Renal cortical epithelial cell (primary cell): ENCODE measurements at places on chromosomes 5 and 9. TPM values are rescaled to one million over a fixed set of nuclear protein-coding genes. Genes with fewer than 3 reads are reported as not detected.

GNAQ gene
- 41.7 and 65.6 TPM in 2 replicates for total RNA-seq

THBS4 gene
- 0.55 and 0.87 TPM in 2 replicates for total RNA-seq

ARHGEF28 gene
- total RNA-seq, result 74.5 and 112 TPM in 2 replicates

PAX5 gene
- not detected in 2 replicates for total RNA-seq

DNAJC21 gene
- total RNA-seq, result 24.8 and 47.9 TPM in 2 replicates

TOR1B gene
- 25.6 and 25.9 TPM in 2 replicates for total RNA-seq

OXCT1 gene
- total RNA-seq, result 20.5 and 23.5 TPM in 2 replicates

TRIM23 gene
- total RNA-seq, result 13.2 and 23.9 TPM in 2 replicates

PCDHGA3 gene
- total RNA-seq, result 0.17 and 1.0 TPM in 2 replicates

NACC2 gene
- total RNA-seq, result 22.9 and 62.0 TPM in 2 replicates

DNA sequence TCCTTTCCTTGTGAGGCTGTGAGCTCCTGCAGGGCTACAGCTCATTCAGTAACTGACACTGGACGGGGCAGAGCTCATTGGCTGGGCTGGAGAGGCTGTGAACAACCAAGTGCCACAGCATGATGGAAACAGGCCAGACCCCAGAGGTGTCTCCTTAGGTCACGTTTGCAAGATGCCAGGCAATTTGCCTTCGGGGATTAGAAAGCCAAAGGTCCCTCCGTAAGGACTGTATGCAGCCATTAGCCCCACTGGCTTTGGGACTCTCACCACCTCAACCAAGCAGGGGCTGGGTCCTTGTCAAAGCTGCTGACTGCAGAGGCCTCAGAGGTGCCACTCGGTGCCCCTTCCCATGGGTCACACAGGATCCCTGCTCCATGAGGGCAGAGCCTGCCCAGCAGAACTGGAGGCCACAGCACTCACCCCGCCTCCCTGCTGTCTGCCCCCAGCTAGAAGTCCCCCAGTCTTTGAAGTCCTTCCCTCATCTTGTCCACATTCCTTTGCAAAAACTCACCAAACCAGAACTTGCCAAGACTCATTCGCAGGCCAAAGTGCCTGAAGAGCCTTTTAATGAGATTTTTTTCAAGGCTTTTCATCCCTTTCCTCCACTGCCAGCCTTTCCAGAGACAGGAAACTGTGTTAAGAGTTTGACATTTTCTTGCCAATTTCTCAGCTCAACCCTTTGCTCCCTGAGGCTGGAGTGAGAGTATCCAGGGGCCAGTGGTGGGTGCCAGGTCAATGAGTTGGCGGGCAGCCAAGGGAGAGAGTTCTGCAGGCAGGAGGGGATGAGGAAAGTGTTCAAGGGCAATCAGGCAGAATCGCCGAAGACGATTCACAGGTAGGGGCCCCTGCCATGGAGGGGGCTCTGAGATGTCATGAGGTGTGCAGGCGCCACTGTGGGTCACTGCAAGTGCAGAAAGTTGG is 39.7 kb upstream of the SLC25A51 start:
- peak; percentile 94 for DNase-seq

DNA sequence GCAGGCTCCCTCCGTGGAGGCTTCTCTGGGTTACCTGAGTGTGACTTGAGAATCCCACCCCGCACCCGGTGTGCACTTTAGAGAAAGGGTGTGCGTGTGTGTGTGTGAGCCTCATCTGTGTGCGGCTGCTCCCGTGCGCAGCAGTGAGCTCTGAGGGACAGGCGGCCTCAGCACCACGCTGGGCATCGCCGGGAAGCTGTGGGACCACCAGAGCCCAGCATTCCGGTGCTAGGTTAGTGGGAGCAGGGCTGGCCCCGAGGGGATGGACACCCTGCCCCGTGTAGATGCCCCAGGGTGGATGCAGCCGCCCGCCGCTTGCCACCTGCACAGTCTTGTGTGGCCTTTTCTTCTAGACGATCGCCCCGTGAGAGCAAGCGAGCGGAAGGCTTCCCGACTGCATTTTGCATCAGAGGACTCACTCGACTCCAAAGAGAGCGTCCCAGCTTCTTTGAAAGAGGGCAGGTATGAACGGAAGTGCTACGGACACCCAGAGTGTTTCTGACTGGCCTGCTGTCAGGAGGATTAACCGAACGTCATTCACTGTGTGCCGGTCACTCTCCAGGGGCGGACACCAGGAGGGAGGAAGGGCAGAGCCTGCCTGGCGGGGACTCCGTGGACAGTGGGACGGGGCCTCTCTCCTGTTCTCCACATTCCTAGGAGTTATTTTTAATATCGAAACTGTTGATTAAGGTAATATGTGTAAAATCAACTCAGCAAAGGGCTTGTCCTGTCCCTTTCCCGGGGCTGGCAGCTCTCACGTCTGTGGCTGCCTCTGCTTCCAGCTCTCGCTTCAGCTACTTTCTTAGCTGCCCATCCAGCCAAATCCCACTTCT is 12.2 kb downstream of the CEP72 start:
- no peak for DNase-seq

DNA sequence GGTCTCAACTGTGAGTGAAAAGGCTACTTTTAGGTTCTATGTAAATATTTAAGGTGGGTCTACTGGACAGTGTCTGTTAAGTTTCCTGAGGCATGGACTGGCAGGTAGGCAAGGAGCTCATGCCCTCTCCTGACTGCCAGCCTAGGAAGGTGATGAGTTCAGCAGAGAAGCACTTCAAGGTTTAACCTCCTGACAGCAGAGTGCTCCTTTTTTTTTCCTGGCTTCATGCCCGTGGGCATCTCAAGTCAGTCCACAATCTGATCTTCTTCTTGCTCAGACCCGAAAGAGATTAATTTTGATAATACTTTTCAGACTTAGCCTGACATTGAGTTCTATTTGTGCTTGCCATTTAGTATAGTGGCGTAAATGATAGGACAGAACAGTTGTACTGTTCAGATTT is 241.9 kb upstream of the NREP start:
- DNase-seq, result no peak

- DNase-seq, result no peak
Measured at GRCh38 chr9:134178768-134179551, 14.6 kb upstream of the RNU6ATAC start.

- DNase-seq, result no peak
Measured at GRCh38 chr5:120258123-120258522, 206.0 kb upstream of the PRR16 start.

- DNase-seq, result peak; percentile 22
Measured at GRCh38 chr5:39148983-39149534, 70.3 kb downstream of the FYB1 start.

- DNase-seq, result no peak
Measured at GRCh38 chr5:143186623-143187022, 216.9 kb downstream of the NR3C1 start.

- DNase-seq, result peak; percentile 35
Measured at GRCh38 chr5:149546974-149547373, 4.3 kb downstream of the CSNK1A1 start.

GRCh38 chr5:18393565-18394442 is 759.5 kb downstream of the TAF11L14 start:
- peak; percentile 36 for DNase-seq

DNA sequence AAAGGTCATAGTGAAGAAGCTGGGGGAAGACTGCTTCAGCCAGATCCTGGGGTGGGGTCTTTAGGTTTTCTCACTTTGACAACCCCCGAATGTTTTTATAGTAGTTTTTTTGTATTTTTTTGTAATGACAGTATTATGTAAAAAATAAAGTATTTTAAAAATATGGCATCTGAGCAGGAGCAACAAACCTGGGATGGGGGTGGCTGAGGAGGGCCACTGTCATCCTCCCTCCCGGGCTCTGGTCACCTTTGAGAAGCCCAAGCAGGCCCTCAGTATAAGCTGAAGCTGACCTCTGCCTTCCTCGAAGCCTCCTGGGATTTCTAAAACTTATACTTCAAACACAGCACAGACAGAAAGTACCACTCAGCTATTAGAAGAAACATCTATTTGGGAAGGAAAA is 8.7 kb downstream of the DNAJB5 start:
- no peak for DNase-seq

GRCh38 chr5:58380655-58381054 is 79.2 kb downstream of the PLK2 start:
- DNase-seq, result no peak

- peak; percentile 42 for DNase-seq
Measured at GRCh38 chr5:52867809-52868208, 80.1 kb downstream of the ITGA1 start.

DNA sequence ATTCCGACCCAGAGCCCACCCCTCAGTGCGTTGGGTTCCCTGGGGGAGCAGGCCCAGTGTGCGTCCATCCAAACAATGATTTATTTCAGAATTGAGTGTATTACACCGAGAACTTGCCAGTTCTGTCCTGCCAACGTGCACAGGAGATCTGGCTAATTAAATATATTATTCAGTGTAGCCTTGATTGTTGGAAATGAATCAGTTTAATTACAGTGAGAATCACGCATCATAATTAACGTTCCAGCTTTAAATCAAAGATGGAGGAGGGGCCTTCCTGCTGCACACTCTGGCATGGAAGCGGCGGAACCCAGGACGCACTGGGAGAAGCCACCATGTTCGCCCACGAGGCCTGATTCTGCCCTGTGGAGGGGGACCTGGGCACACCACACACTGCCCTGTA is 30.7 kb upstream of the TMEM250 start:
- DNase-seq, result no peak

GRCh38 chr9:109852556-109852955 is 72.6 kb downstream of the PALM2AKAP2 start:
- DNase-seq, result no peak

DNA sequence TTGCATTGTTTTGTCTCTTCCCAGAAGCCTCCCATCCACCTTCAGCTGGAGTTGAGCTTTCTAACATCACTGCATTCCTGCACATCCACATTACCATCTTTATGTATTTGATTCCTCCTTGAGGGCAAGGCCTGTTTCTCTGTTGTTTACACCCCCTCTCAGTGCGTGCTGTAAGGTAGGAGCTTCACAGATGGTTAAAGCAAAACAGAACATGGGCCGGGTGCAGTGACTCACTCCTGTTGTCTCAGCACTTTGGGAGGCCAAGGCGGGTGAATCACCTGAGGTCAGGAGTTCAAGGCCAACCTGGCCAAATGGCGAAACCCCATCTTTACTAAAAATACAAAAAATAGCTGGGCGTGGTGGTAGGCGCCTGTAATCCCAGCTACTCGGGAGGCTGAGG is 110.9 kb downstream of the KCNIP1 start:
- DNase-seq, result peak; percentile 91

GRCh38 chr9:99221266-99221620 is 499 bp downstream of the ALG2 start:
- no peak for DNase-seq

DNA sequence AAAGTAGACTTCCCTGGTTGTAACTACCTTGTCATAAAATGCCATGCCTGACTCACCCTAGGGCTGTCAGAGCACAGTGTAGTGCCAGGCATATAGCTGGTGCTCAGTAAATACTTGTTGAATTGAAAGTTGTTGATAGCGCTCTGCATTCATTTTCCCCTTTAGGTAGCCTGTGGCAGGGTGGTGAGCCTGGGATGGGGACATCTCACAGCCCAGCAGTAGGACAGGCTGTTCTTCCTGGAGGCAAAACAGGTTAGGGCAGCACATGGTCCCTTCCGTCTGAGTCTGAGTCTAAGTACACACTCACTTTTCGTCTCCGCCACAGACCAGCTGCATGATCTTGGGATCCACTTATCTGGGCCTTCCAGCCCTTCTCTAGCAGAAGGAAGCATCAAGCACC is 401.9 kb downstream of the ZSWIM6 start:
- peak; percentile 40 for DNase-seq

DNA sequence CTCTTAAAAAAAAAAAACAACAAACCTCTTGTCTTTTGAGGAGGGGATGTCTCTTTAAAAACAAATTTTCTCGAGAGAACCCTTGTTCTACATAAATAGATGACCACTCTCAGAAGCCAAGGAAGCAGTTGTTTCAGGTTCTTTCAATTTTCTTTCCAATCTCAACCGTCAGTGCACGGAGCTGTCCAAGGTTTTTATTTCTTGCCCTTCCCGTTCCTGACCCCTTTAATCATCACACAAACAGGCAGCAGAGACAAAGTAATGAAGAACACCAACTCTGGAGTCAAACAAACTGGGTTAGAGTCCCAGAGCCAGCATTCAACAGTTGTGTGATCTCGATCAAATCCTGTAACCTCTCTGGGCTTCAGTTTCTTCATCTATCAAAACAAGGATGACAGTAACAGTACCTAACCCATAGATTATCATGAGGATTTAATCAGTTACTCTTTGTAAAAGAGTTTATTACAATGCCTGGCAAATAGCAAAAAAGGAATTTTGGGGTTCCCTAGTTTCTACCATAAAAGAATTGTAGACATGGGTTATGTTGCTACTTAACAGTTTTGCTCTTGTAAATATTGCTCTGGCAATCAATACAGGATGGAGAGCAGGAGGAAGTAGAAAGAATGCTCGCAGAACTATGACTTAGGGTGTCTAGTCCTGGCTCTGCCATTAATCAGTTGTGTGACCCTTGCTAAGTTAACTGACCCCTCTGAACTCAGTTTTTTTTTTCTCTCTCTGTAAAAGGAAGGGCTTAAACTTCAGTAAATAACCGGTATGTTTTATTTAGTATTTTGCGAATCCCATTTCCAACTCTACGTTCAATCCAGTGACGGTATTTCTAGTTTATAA is 1.0 kb upstream of the NIM1K start:
- peak; percentile 47 for DNase-seq
